Islet precursor cell (in vitro differentiated cells): ENCODE measurements at places on chromosomes 6 and 20.
A peak's percentile ranks its signal among the peaks of the same experiment; 100 is the strongest.

DNA sequence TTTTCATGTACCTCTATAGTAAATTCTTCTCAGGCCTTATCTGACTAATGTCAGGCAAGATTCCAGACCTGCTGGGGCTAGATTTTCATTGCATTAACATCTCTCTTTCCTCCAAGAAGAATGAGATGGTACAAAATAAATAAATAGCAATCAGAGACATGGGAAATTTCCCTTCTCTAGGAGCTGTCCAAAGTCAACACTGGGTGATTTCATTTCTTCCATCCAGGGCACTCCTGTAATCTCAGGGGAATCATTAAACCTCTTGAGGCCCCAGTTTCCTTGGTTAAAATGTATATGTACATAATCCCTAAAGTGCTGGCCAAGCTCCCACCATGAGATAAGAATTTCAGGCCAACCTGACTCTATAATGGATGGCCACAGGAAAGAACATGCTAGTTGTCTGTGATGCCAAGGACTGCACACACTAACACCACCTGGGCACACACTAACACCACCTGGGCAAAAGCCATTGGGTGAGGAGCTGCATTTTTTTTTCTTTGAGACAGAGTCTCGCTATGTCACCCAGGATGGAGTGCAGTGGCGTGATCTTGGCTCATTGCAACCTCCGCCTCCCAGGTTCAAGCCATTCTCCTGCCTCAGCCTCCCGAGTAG lies 912 bp downstream of the IL17F start:
- DNase-seq = no peak

- no peak for DNase-seq
These were observed 875.4 kb upstream of the MAP3K7 start for GRCh38 chr6:91462241-91462640.

DNA sequence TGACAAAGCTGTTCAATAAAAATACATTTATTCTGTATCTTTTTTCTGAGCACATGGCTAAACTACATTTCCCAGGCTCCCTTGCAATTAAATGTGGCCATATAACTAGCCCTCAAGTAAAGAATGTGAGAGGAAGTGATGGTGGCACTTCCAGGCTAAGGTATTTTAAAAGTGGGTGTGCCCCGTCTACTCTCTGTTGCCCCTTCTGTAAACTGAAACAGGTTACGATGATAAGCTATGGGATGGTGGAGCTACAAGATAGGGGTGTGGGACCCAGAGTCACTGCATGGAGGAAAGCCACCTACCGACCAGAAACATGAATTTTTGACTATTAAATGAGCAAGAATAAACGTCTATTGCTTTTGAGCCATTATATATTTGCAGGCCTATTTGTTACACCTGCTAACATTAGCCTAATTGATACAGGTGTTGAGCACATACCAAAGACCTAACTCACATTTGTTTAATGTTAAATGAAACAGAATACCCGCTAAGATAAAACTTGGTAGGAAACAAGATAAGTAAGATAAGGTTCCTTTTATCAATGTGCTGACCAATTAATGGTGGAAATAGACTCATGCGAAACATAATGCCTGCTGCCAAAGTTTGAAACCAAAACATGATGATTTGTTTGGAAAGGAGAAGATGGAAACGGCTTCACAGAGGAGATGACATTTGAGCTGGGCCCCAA lies 3.1 kb downstream of the FYN start:
- no peak for DNase-seq

- peak; percentile 65 for DNase-seq
These were observed 75.2 kb downstream of the LRRC1 start for GRCh38 chr6:53869964-53870363.

- DNase-seq = no peak
These were observed 54.3 kb downstream of the ANKRD60 start for GRCh38 chr20:58173930-58174707.

- no peak for DNase-seq
These were observed 132.8 kb upstream of the SPACA1 start for GRCh38 chr6:87914637-87915395.

GRCh38 chr6:106109029-106109428 lies 22.9 kb downstream of the PRDM1 start:
- no peak for DNase-seq

- no peak for DNase-seq
These were observed 499.6 kb downstream of the RFPL4B start for GRCh38 chr6:112846681-112847080.

GRCh38 chr6:11416936-11417576 lies 120.5 kb upstream of the TMEM170B start:
- no peak for DNase-seq

- DNase-seq = no peak
These were observed 37.2 kb downstream of the EBF4 start for GRCh38 chr20:2729791-2730190.

- no peak for DNase-seq
These were observed 217.9 kb downstream of the PLCB4 start for GRCh38 chr20:9286501-9287461.

DNA sequence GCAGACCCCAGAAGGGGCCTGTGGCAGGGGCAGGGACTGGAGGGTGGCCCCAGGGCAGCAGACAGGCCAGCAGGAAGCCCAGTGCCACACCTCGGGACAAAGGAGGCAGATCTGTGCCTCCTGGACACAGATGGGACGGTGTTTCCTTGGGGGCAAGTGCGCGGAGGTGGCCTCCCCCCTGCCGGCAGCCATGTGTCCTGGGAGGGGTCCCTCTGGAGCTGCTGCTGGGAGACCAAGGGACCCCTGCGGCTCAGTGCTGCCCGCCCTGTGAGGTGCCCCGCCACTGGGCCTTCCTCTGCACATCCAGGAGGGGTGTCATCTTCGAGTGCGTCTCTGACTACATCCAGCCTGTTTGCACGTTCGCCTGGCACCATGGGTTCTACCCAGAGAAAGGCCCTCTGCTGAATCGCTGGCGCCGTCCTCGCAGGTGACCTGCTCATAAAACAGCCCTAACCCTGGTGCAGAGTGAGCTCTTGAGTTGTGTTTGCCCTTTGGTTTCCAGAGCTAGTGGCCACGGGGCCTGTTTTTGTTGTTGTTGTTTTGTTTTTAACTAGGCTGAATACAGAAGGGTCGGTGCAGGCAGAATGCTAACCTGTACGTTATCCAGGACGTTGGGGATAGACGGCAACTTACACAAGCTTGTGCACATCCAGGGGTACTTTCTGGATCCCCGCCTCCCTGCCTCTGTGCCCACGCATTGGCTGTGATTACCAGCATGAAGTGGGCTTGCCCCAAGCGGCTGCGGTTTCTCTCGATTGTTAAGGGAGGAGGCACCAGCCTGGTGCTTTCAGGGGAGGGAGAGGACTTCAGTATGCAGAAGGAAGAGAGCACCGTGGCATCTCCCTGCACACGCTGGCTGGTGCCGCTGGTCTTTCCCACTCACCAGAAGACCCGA lies 1.3 kb upstream of the KCNQ2 start:
- no peak for DNase-seq

- no peak for DNase-seq
These were observed 886.7 kb downstream of the TBC1D32 start for GRCh38 chr6:120447605-120448004.

DNA sequence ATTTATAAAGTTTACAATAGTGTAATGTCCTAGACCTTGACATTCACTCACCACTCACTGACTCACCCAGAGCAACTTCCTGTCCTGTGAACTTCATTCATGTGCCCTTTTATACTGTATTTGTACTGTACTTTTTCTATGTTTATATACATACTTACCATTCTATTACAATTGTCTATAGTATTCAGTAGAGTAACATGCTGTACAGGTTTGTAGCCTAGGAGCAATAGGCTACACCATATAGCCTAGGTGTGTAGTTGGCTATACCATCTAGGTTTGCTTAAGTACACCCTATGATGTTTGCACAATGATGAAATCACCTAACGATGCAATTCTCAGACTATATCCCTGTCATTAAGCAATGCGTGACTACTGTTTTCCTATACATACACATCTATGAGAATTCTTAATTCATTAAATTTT lies 17.5 kb downstream of the EDEM2 start:
- DNase-seq = no peak

DNA sequence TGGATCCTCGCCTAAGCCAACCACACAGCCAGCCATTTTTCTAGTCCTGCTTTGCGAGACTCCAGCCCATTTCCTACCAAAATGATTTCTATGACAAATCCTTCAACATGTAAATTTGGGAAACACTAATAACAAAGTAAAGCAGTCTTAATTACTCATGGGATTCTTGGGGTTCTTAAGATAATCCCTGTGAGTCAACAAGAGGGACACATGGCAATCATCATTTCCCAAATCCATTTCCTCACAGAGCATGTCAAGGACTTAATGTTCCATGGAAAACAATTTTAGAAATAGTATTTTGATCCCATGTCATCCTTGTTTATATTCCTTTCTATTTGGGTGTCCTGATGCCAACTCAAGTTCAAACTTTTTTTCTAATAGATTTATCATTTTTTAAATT lies 322.7 kb upstream of the NOX3 start:
- no peak for DNase-seq

- no peak for DNase-seq
These were observed 43.7 kb downstream of the SCGN start for GRCh38 chr6:25695671-25696070.

DNA sequence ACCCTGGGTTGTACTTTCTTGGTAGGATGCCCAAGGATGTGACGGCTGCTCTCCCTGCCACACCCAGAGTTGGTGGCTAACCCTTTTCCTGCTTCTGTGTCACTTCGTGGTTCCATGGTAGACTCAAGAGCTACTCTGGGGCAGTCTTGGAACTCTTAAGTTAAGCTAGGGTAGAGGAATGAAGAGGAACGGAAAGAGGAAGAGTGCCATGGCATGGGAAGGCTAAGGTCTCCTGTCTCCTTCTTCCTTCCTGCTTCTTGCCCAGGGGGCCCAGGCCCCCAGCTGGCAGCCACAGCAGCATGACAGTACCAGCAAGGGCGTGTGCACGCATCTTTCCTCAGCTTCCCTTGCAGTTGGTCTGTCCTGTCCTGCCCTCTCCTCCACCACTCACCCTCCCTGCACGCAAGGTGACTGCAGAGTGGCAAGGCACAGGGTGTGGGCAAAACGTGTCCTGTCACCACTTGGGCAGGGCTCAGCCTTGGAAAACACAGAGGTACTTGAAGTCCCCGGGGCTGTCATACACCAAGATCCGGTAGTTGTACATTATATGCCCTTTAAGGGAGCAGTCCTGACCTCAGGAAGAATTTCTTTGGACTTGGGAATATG lies 39.8 kb upstream of the TGM3 start:
- DNase-seq = no peak

GRCh38 chr6:154466139-154466538 lies 44.3 kb downstream of the CNKSR3 start:
- no peak for DNase-seq

DNA sequence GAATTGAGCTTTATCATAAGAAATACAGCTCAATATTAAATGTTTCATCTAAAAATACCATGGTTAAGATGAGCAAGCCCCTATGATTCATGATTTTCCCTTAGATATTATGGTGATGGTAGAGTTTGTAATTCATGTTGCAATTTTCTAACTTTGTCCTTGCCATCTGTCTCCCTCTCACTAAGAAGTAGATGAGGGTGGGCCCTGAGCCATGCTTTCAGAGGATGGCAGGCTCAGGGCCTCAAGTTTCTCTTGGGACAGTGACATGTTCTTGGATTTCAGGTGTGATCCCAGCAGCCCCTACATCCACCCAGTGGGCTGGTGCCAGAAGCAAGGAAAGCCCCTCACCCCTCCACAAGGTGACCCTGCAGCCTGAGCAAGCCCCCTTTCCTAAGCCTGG lies 25.6 kb downstream of the L3MBTL1 start:
- peak; percentile 21 for DNase-seq

- DNase-seq = no peak
These were observed 213.6 kb upstream of the PREP start for GRCh38 chr6:105616521-105616920.
